Amygdala (tissue), 56 donors: ENCODE measurements at places on chromosomes 16 and 17.
A peak's percentile ranks its signal among the peaks of the same experiment; 100 is the strongest.

DNA sequence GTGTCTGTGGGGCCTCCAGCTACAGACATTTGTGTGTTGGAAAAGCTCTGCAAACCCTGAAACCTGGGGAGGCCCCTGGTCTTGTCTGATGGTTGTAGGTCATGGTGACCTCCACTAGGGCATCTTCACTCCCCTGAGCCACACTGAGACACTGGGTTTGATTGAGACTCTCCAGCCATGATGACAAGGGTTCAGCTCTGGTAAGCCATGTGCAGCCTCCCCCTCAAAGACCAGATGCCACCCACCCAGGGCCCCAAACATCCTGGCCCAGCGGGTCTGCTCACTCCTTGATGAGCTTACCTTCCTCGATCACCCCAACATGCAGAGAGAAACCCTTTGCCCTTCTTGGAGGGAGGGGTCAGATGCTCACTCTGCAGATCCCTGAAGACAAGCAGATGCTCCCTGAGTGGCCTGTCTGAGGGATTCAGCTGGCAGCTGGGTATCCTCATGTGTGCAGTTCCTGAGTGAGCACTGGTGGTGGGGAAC is 101.6 kb downstream of the METRNL start:
- DNase-seq = no peak

- DNase-seq = no peak
Observed at GRCh38 chr16:80045861-80046260, 445.3 kb upstream of the MAF start.

DNA sequence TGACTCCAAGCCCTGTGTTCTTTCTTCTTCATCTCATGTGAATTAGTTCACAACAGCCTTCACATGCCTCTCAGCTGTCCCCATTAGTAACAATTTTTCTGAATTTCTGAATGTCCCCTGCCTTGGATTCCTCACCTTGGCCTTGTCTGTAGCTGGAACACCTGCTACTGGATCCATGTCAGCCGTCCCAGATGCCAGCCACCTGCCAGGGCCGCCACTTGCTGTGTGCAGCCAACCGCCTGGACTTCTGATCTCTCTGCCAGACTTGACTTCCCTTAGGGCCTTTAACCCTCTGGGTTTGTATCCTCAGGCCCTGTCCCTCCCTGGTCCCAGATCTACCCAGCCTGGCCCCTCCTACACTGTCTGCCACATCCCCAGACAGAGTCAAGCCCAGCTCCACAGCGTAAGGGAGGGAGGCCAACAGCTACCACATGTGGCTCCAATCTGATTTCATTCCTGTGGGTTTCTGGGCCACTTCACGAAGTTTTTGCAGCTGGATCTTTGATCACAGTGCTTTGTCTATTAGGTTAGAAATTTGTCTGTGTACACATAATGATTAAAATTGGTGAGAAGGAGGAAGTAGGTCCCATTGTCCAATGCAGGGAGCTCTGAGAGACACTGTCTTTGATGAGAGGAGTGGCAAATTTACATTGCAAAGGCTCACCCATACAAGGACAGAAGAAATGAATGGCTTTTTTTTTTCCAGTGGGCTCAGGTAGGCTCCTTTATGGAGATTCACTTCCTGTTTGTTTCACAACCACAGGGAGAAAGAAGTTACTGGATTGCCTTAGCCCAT is 15.3 kb downstream of the MPP2 start:
- DNase-seq = no peak

DNA sequence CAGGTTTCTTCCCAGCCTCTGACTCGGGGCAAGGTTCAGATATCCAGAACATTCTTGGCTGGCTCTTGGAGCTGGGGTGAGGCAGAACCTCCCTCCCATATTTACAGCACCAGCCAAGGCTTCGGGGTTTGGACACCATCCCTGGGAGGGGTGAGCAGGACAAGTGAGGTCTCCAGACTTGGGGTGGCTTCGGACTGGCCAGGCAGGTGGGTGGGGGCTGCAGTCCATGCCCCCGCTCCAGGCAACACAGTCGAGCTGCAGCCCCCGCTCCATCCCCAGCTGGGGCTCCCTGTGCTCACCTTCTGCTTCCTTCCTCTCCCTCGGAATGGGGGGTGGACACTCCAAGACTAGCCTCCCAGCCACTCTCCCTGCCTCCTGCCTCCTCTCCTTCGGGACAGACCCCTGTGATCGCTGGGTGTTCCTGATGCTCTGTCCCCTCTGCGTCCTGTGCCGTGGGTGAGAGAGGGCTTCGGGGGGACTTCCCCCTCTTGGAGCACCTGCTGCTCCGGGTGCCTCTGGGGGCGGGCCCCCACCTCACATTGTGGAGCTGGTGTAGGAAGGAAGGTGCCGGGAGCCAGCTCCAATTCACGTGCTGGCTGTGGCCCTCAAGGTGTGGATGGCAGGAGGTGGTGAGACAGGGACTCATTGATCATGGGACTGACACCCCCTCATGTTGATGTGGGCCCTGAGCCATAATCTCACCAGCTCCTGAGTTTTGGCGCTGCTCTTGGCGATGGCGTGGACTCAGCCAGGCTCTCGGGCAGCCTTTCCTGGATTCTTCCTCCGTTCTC is 189.2 kb downstream of the SEC14L1 start:
- DNase-seq = no peak

DNA sequence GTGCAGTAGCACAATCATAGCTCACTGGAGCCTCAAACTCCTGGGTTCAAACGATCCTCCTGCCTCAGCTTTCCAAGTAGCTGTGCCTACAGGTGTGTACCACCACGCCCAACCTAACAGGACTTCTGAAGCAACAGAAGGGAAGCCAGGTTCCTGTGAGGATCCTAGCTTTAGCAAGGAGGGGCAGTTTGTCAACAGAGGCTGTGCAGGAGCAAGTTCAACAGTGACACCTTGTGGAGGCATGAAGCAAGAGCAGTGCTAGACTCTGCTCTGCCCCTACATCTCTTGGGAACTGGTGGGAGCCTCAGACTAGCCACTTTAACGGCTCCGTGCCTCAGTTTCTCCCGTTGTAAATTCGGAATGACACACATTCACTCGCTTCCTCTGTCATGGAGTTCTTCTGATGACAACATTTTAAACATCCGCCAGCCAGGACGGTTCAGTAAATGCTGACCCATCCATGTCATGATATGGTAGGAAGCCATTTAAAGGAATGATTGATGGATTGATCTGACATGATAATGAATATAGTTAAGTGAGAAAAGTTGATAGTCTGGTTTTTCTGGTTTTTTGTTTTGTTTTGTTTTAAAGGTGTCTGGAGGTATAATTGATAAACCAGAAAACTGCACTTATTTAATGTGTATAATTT is 218.7 kb downstream of the MRTFB start:
- no peak for DNase-seq

- no peak for DNase-seq
Observed at GRCh38 chr17:76546556-76547182, 6.8 kb downstream of the PRCD start.

DNA sequence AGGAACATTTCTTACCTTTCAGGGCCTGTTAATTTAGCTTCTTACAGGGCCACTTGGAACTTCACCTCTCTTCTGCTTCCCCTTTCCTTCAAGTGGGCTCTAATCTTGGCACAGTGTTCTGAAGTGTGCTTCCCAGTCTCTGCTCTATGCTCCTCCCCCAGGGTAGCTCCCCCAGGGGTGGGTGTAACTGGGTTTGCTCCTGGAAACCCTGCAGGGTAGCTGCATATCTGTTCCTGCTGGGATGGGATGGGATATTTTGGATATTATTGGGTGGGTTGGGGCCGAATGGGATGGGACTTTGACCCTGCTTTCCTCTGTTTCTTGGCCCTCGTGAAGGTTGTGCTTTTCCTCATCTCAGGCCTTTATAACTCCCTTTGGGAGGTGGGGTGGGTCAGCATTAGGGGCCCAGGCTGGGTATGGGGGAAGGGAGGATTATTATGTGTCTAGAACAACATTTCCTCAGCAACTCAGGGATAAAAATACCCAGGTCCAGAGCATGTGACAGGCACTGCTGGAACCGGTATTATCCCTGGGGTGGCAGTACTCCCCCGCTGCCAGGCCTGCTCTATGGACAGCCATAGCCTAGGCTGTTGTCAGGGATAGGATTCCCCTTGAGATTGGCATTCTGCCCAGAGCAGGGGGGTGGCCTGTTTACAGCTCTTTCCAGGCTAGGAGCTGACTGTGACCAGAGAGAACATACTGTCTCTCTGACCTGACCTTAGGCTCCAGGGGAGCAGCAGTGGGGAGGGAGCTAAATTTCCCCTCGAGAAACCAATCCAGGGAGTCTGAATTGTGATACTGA is 5.0 kb downstream of the NFE2L1 start:
- peak; percentile 29 for DNase-seq

DNA sequence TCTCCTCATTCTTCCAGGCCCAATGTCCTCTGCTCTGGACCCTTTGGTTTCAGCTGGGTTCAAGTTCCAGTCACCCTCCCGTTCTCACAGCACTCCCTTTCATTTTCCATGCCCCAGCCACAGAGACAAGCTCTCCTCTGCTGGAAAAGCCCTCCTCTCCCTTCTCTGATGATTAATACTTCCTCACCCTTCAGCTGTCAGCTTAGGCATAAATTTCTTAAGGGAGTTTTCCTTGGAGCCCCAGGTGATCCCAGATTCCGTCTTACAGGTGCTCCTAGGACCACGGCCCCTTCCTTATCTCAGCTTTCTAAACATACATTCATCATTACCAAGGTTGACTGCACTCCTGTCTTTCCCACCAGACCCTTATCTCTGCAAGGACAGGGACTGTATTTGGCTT is 10.4 kb downstream of the CHAD start:
- no peak for DNase-seq

DNA sequence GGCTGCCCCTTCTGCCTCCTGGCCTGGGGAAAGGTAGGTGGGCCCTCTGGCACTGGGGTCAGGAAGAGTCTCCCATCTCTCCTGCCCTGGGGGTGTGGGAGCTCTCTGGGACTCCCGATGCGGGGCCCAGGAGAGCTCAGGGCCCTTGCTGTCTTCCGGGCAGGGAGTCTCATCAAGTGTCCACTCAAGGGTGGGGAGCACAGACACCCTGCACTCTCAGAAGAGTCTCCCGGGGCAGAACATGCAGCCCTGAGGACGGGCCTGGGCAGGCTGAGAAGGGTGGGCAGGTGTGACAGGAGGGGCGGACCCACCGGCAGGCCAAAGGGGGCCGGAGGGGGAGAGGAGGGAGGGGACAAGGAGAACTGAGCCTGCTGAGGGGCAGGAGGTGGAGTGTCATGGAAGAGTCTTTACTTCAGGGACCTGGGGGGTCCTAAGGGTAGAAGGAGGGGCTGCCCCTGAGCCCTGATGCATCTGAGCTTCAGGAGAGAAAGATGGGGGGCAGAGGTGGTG is 8.4 kb upstream of the PKMYT1 start:
- DNase-seq = no peak

GRCh38 chr16:70576431-70577255 is 53.0 kb downstream of the SF3B3 start:
- DNase-seq = no peak
